Uterus (tissue), 4 donors: ENCODE measurements at places on chromosomes 3 and 15.

DNA sequence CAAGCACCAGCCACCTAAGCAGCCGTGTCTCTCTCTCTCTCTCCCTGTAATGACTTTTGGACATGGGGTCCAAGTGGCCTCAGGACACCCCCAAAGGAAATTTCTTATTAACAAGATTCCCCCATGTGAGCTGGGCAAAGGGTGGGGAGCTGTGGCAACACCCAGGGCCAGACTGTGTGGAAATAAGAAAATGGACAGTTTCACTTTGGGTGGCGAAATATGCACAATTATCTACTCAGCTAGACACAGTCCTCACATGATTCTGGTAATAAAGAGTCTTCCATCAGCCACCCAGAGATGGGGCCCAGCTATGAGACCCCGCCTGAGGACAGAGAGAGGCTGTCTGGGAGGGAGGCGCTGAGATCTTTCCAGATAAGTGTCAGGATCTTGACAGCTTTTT lies 96.8 kb upstream of the TPM1 start:
- DNase-seq: no peak

DNA sequence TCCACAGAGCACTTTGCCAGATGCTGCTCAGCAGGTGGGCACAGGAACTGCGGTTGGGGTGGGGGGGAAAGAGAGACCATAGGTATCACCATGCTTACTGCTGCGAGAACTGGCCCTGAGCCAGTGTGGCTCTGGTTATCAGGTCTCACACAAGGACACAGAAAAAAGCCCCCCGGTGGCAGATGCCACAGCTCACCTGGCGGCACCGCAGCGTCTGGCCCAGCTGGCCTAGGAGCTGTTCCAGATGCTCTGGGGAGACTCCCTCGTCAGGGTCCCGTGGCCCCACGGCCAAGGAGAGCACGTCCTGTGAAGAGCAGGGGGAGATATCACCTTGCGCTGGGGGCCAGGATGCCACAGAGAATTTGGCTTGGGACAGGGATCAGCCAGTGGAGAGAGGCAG lies 10.8 kb downstream of the CDAN1 start:
- no peak for DNase-seq

DNA sequence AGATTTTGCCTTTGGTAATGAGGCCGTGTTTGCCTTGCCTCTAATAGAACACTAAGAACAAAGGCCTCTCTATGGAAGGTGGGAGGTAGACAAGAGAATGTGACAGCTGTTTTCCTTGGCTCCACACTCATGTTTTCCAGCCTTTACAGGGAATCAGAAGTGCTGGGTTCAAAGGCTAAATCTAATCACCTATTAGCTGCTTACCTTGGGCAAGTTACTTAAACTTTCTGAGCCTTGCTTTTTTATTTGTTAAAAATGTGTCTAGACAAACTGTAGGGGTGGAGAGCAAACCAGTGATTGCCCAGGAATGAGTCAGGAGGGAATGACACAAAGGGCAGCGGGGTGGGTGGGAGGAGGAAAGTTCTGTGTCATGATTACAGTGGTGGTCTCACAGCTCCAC lies 179.0 kb downstream of the P3H2 start:
- no peak for DNase-seq

GRCh38 chr15:60982249-60982910 lies 246.7 kb downstream of the RORA start:
- no peak for DNase-seq
